Activated CD4-positive, alpha-beta T cell treated with anti-CD3 and anti-CD28 coated beads, Interleukin-2, amount 10 ng/mL, durations not matched to agents 7 days and 5 days (primary cell): ENCODE measurements at places on chromosomes 4 and X. TPM values are rescaled to one million over a fixed set of nuclear protein-coding genes. Genes with fewer than 3 reads are reported as not detected.

The ZMAT1 gene
- total RNA-seq = 6.5 TPM

The P2RY4 gene
- 0.25 TPM for total RNA-seq

The ARMCX1 gene
- 0.08 TPM for total RNA-seq

The LRCH2 gene
- total RNA-seq = not detected

The DCAF12L2 gene
- not detected for total RNA-seq

The TCP11X2 gene
- total RNA-seq = not detected

DNA sequence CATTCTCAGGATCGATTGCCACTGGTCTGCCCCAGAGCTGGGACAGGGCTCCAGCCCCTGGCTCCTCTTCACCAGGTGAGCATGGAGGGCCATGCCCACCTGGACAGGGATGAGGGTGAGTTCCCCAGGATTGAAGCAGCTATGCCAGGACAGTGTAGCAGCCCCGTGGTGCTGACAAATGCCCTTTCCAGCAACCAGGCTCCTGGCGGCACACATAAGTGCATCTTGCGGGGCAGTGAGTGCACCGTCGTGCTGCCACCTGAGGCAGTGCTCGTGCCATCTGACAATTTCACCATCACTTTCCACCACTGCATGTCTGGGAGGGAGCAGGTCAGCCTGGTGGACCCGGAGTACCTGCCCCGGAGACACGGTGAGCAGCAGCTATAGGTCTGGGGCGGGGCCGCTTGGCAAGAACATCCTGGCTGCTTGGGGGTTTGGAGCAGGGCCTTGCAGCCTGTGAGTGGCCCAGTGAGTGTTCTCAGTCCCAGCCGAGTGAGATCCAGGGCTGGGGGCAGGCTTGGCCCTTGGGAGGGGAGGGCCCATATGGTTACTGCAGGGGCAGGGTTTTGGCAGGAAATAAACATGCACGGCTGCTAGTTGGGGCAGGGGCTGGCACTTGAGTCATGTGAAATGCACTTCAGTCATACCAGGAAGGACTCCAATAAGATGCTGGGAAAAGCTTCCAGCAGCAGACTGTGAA is 6.1 kb downstream of the IL9R start:
- H3K27ac ChIP-seq = peak overlapping the region; percentile 47
- H3K27me3 ChIP-seq = no peaks in the 10 kb centered on the region
- no peak overlapping the region for H3K4me3 ChIP-seq
- peaks cover 2% of the 10 kb centered on the region for H3K36me3 ChIP-seq
- peaks cover 52% of the 10 kb centered on the region for H3K4me1 ChIP-seq

DNA sequence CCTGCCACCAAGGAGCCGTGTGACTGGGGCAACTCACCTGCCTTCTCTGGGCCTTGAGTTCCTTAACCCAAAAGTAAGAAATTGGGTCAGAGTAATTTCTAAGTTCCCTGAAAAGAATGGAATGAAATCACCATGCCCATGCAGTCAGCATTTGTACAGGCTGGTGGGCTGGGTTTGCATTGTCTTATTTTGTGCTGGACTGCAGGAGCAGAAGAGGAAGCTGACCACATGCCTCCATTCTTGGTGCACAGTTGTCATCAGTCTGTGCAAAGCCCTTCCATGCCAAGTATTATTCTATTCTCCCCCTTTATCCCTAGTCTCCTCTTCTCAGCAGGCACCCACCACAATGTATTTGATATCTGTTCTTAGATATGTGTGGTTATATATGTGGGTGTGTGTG is 56.3 kb downstream of the FHDC1 start:
- H3K4me1 ChIP-seq = no peaks in the 10 kb centered on the region
- no peak overlapping the region for H3K27ac ChIP-seq
- no peaks in the 10 kb centered on the region for H3K27me3 ChIP-seq
- DNase-seq = no peak

DNA sequence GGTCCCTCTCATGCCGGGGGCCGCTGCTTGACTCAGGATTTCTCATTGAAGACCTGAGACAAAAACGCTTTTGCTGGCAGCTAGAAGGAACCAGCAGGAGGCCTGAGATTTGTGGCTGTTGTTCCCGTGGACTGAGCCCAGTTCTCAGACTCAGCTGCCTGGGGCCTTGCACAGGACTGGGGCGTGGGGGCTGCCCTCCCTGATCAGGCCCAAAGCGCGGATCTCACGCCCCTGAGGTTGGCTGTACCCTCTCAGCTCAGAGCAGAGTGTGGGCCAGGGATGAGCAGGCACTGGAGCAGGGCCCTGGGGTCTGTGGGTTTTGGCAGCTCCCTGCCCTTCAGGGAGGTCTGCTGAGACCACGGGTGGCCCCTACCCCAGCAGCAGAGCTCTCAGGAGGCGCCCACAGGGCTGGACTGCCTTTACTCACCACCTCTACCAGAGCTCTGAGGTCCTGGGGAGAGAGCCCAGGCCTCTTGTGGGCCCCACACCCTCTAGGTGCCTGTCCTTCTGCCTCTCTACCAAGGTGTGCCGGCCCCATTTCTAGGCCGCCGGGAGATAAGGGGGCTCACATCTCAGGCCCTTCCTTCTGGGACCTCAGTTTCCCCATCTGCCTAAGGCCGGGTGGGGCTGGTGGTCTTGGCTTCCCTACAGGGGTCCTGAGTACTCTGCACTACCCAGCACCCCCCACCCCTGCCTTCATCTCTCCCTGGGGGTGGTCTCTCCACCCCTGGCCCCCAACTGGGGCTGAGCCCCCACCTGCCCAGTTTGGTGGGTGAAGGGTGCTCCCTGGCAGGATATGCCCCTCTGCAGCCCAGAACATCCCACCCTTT is 5.6 kb downstream of the MSANTD1 start:
- no peak overlapping the region for H3K27ac ChIP-seq
- DNase-seq = no peak
- H3K36me3 ChIP-seq = no peaks in the 10 kb centered on the region
- no peaks in the 10 kb centered on the region for H3K4me1 ChIP-seq
- no peak overlapping the region for H3K4me3 ChIP-seq

GRCh38 chr4:921830-922331 is 10.2 kb downstream of the GAK start:
- H3K4me3 ChIP-seq = no peak overlapping the region
- peaks cover 65% of the 10 kb centered on the region for H3K4me1 ChIP-seq
- DNase-seq = no peak
- H3K36me3 ChIP-seq = peaks cover 41% of the 10 kb centered on the region
- H3K27ac ChIP-seq = peak overlapping the region; percentile 28
- H3K27me3 ChIP-seq = no peaks in the 10 kb centered on the region

GRCh38 chr4:41586675-41587225 is 48.8 kb downstream of the LIMCH1 start:
- H3K27ac ChIP-seq = no peak overlapping the region
- no peak for DNase-seq
- H3K4me3 ChIP-seq = no peak overlapping the region
- H3K27me3 ChIP-seq = no peaks in the 10 kb centered on the region
- no peaks in the 10 kb centered on the region for H3K36me3 ChIP-seq

DNA sequence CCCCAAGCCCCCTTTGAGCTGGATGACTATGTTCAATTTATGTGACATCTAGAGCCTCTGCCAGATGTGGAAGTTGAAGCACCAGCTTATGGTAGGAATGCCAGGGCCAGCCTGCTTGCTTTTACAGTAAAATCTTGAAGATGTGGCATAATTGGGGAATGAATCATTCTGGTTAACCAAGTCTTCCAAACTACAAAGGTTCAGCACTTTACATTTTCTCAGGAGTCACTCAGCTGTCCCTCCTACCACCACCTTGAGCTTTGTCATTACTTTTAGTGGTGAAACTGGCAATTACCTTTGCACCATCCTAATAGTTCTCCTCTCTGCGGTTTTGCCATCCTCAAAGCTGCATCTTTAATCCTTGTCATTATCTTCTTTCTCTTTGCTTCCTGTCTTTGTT is 172.2 kb downstream of the HS6ST2 start:
- no peaks in the 10 kb centered on the region for H3K36me3 ChIP-seq
- H3K27me3 ChIP-seq = peaks cover 2% of the 10 kb centered on the region
- no peak overlapping the region for H3K4me3 ChIP-seq
- no peaks in the 10 kb centered on the region for H3K4me1 ChIP-seq

- peak; percentile 64 for DNase-seq
- H3K4me3 ChIP-seq = no peak overlapping the region
- H3K36me3 ChIP-seq = no peaks in the 10 kb centered on the region
- no peaks in the 10 kb centered on the region for H3K27me3 ChIP-seq
Observed at GRCh38 chrX:120213438-120214265, 37.0 kb upstream of the ZBTB33 start.

DNA sequence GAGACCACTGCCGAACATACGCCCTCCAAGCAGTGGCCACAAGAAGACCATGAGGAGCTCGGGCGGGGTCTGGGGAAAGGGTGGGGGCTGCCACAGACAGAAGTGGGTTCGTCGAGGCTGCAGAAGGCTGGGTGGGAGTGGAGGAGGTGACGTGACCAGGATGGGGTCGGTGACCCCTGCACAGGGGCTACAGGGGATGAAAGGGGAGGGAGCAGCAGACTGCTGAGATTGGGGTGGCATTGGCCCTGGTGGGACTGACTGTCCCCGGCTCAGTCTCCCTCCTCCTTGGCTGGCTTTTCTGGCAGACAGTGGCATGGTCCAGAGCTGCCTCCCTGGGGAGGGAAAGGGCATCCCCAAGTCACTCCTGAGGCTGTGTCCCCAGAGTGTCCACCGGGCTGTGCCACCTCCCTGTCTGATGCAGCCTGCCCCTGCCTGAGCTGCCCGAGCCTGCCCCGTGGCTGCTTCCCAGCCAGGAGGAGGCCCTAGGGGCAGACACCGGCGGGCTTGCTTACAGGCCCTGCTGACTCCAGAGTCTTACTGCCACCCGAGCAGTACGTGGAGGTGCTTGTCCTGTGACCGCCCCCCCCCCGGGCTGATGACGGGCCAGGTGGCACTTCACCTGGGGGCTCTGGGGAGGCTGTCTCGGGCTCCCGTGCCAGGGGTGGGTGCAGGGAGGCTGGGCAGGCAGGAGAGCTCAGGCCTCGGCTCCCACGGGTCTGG is 7.2 kb downstream of the SH3BP2 start:
- H3K4me1 ChIP-seq = peaks cover 51% of the 10 kb centered on the region
- H3K27me3 ChIP-seq = no peaks in the 10 kb centered on the region
- no peaks in the 10 kb centered on the region for H3K36me3 ChIP-seq
- no peak for DNase-seq

- no peak for DNase-seq
- H3K4me3 ChIP-seq = no peak overlapping the region
- no peaks in the 10 kb centered on the region for H3K27me3 ChIP-seq
- no peaks in the 10 kb centered on the region for H3K4me1 ChIP-seq
- no peaks in the 10 kb centered on the region for H3K36me3 ChIP-seq
Observed at GRCh38 chr4:150332086-150332485, 249.9 kb upstream of the MAB21L2 start.

DNA sequence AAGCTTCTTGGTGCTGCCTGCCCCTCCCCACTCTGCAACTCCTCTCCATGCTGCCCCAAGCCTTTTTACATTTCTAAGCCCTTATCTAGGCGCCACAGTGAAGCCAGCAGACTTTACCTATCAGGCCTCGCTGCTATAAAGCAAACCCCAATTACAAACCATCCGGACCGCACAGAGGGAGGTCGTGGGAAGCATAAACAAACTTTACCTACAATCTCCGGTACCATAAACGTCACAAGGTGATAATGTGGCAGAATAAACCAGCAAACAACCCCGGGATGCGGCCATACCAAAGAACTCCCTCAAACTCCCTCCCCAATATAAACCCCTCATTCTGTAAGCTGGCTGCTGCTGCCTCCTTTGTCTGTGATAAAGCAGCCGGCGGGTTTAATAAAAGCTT is 54.0 kb upstream of the ZCCHC13 start:
- H3K27ac ChIP-seq = no peak overlapping the region
- H3K27me3 ChIP-seq = no peaks in the 10 kb centered on the region
- DNase-seq = no peak
- H3K36me3 ChIP-seq = peaks cover 13% of the 10 kb centered on the region

DNA sequence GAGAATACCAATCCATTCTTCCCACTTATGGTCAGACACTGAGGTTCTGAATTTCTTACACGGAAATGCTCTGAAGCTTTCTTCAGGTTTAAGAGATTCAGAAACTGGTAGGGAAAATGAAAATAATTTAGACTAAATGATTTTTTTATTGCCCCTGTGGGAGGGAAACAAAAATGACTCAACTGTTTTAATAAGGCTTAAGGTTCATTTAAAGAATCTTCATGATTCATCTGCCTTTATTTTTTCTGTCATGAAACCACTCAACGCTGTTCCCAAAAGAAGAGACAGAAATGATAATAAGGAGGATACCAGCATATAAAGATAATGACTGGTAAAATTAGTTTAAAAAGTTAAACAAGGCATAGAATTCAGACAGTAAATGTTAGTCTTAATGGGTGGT is 39.3 kb upstream of the FAM47B start:
- H3K4me3 ChIP-seq = no peak overlapping the region
- DNase-seq = no peak
- H3K27ac ChIP-seq = no peak overlapping the region
- no peaks in the 10 kb centered on the region for H3K36me3 ChIP-seq
- no peaks in the 10 kb centered on the region for H3K4me1 ChIP-seq
- H3K27me3 ChIP-seq = no peaks in the 10 kb centered on the region

DNA sequence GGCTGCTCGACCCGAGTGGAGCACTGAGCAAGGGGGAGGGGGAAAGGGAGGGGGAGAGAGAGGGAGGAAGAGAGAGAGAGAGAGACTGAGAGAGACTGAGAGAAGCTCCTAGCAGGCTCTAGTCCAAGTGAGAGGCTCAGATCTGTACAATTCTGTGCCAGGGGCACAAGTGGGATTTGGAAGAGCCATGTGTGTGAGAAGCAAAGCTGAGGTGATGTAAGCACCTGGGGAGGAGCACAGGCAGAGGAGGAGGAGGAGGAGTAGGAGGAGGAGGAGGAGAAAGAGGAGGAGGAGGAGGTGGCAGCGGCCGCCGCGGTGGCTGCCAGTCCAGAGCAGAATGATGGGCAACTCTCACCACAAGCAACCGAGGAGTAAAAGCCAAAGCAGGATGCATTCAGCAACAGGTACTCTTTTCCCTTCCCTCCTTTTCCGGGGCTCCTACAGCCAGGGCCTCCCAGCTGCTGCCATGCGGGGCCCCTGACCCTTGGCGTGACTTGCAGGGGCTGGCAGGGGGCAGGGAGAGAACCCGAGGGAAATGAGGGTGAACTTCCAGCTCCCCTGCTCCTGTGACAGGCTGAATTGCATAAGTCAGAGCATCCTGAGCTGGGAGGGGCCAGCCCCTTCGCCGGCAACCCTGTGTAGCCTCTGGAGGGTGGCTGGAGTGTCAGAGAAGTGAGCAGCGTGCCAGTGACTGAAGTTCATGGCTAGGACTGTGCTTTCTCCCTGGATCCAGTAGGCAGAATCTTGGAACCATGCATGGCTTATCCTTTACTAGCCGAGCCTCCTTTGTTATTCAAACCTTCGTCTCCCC is 62.2 kb downstream of the RTL5 start:
- peaks cover 57% of the 10 kb centered on the region for H3K27me3 ChIP-seq
- no peak for DNase-seq
- no peaks in the 10 kb centered on the region for H3K4me1 ChIP-seq
- H3K36me3 ChIP-seq = no peaks in the 10 kb centered on the region
- H3K27ac ChIP-seq = no peak overlapping the region
